ENCODE measurements at places on chromosomes 3 and 15.

- no peak for DNase-seq
These were observed 32.2 kb downstream of the RIOX2 start for GRCh38 chr3:97940034-97940433.

DNA sequence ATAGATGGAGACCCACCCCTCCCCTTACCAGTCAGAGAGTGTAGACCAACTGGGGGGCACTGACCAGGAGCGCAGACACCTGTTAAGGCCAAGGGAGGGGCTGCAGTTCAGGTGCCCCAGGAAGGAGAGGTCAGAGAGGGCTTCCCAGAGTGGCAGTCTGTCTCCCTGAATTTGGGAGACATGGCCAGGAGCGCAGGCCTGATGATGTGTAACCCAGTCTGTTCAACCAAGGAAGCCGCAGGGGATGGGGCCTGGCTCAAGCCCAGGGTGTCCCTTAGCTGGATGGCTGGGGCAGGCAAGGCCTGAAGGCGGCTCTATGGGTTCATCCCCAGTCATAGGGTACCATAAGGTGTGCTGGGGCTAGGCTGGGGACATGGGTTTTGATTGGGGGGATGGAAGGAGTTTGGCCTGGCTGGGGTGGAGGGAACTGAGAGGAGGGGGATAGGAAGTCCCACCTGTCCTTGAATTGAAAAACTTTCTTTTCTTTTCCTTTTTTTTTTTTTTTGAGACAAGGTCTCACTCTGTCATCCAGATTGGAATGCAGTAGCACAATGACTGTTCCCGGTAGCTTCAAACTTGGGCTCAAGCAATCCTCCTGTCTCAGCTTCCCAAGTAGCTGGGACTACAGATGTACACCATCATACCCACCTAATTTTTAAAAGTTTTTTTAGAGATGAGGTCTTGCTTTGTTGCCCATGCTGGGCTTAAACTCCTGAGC is 75.7 kb downstream of the SMAD6 start:
- DNase-seq, result no peak

DNA sequence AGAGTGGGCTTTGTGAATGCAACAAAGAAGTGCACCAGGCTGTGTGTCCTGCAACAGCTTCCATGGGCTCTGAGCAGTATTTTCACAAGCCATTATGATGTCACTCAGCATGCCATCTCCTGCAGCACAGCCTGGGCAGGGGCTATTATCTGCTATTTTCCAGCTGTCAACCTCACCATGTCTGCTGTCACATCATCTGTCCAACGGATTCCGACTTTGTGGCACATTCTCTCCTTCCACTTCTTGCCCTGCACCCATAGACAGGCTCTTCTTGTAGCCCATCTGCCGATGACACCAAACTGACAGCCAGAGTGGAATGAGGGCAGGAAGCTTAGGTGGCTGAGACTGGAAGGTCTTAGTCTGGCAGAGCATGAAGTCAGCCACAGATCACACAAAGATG is 691.9 kb downstream of the NTRK3 start:
- no peak for DNase-seq

- peak; percentile 49 for DNase-seq
These were observed 4.8 kb upstream of the CSK start for GRCh38 chr15:74776821-74777768.

GRCh38 chr15:88661761-88662556 is 23.1 kb downstream of the ISG20 start:
- no peak for DNase-seq
